Stimulated activated CD4-positive, alpha-beta T cell treated with anti-CD3 and anti-CD28 coated beads, Interleukin-15, amount 100 ng/mL, for 24 hours (primary cell): ENCODE measurements at places on chromosomes 12 and 14.

DNA sequence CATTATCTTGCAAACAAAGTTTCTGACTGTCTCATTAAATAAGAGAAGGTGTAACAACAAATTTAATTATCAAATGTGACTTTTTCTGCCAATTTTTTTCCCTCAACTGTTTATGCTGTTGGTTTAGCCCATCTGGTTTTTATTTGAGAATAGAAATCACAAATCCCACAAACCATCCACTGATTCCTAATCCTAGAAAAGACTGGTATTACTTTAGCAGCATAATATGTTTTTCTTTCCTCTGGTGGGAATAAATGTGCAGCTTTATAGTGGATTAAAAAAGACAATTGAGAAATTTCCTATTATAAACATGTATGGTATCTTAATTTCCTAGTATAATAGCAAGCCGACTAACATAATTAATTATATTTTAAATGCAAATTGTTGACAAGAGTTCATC lies 257.9 kb upstream of the FOXN3 start:
- DNase-seq = no peak

- no peak for DNase-seq
Measured at GRCh38 chr12:129200576-129200975, 347.3 kb downstream of the GLT1D1 start.

- no peak for DNase-seq
Measured at GRCh38 chr14:104524726-104525125, 54.8 kb upstream of the C14orf180 start.

GRCh38 chr14:103576371-103577024 lies 13.7 kb downstream of the COA8 start:
- DNase-seq = no peak

- DNase-seq = no peak
Measured at GRCh38 chr12:104691721-104692556, 235.2 kb downstream of the CHST11 start.

DNA sequence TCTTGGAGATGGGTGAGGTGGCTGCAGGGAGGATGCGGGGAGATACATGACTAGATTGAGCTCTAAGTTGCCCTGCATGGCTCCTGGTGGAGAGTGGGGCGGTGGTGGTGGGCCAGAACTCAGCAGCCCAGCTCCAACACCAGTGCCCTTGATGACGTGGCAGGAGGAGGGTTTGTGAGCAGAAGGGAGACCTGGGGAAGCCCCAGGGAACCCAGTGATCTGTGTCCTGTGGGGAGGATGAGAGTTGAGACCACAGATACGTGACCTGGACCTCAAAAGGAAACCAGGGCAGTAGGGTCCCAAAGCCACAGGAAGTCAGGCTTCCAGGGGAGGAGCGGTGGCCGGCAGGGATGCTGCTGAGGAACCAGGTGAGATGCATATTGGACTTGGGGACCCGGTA lies 989.1 kb upstream of the TMEM132C start:
- no peak for DNase-seq

- DNase-seq = no peak
Measured at GRCh38 chr12:51202718-51203117, 15.1 kb downstream of the POU6F1 start.

DNA sequence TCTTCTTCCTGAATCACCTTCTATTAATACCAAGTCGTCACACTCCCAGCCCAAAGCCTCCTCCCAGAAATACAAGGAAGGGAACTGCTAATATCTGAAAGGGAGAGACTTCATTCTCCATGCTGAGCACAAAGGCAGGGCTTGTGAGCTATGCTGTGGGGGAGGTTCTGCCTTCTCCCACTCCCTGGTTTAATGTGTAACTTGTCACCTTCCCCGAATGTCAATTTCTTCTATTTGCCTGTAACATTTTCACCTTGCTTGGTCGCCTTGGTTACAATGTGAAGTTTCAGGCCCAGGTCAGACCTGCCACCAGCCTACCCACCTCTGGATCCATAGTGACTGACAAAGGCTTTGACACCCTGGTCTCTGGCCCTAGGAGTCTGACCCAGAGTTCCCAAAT lies 82.0 kb upstream of the ESRRB start:
- DNase-seq = no peak

- peak; percentile 19 for DNase-seq
Measured at GRCh38 chr12:47604221-47604873, 101.5 kb downstream of the RPAP3 start.
